ENCODE measurements at places on chromosomes 2 and 18.

DNA sequence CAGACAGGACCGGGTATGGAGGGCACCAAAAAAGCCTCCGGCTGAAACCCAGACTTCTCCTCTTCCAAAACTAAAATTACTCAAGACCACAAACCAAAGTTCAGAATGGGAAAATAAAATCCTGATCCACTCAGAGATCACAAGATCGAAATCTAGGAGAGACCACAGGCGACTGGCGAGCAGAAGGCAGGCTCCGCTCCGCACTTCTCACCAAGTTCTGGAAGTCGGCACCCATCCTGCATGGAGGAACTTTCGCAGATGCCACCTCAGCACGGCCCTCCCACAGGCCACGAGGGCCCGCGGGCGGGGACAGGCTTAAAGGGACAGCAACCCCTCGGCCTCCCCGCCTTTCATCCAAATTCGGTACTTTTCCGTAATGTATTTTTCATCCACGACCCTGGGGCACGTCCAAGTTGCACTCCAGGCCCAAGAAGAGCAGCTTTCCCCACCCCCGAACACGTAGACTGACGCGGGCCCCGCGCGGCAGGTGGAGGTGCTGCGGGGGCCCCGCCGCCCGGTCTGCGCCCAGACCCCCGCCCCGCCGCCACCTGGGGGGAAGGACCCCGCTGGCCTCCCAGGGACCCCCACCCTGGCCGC is 43.7 kb downstream of the HDLBP start:
- peak; percentile 75 for DNase-seq

DNA sequence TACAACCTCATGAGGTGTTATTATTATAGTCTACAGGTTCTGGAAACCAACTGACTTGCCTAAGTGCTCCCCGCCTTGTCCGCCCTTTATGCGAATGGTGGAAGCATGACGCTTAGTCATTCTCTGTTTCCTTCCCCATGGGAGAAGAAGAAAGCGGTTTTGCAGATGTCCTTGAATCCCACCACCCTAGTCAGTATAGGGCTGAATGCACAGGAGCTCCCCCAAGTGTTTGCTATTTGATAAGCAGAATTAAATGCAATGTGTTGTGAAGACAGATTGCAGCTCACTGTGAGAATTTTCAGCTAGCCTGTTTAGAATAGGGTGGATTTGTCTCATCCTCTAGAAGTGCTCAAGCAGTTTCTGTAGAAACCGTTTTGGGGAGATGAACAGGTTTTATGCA is 652.0 kb downstream of the DCC start:
- peak; percentile 1 for DNase-seq

DNA sequence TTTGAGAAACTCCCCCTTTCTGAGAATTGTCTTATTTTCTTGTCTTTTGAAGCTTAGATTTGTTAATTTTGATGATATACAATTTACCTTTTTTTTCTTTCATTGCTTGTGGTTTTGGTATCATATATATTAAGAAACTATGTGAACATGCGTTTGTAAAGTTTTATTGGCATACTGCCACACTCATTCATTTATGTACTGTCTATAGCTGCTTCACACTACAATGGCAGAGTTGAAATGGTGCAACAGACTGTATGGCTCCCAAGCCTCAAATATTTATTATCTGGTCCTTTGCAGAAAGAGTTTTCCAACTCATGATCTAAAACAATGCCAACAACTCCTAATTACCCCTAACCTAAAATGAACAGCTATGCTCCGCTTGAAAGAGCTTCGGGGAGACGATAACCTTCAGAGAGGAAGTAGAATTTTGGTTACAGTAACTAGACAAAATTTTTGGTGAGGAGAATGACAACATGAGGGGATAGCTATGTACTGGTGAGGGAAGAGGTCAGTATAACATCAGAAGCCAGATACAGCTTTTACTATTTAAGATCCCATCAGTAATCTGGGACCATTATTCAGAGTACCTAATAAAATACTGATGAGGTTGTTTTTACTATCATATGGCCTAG is 16.1 kb downstream of the PPP3R1 start:
- peak; percentile 41 for DNase-seq

GRCh38 chr2:74367789-74368188 is 12.3 kb downstream of the DCTN1 start:
- no peak for DNase-seq

- no peak for DNase-seq
These were observed 249.0 kb downstream of the TWIST2 start for GRCh38 chr2:239096676-239097427.

- DNase-seq: peak; percentile 44
These were observed 1.1 kb downstream of the TMEM169 start for GRCh38 chr2:216082805-216083204.

GRCh38 chr2:231306791-231307393 is 88.6 kb upstream of the B3GNT7 start:
- DNase-seq: no peak

- DNase-seq: no peak
These were observed 22.3 kb upstream of the CAVIN2 start for GRCh38 chr2:191869178-191869577.

GRCh38 chr2:60175290-60175689 is 378.2 kb downstream of the BCL11A start:
- no peak for DNase-seq

DNA sequence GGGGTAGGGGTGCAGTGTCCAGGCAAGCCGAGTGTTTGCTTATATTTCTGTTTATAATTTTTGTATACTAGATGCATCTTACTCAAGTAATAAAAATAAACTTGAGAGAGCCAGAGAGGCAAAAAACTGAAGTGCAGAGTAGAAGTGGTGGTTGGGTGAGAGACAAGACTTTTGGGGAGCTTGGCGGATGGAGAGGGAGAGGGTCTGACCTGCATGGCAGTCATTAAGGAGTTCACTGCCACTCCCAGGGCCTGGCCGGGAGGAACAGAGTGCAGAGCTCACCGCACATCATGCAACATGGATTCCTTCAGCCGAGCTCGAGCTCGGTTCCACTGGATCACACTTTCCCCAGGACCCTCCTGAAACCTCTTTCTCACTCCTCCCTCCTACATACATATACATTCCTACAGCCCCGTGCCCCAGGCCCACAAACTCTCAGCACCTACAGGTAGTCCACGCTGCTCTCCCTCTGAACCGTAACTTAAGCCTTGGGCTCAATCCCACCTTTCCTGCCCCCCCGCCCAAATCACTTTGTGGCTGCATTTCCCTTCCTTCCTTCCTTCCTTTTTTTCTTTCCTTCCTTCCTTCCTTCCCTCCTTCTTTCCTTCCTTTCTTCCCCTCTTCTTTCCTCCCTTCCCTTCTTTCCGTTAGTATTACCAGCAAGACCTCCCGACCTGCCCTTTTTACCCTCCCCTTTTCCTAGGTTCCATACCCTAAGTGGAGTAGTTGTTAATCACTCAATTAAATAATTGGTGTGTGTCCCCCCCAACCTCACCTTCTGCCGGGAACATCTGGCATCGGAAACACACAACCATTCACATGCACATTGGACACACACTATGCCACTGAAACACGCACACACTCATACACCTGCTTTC is 37.1 kb upstream of the ATP6V1B1 start:
- DNase-seq: no peak

GRCh38 chr2:240567137-240567871 is 980 bp upstream of the RNPEPL1 start:
- peak; percentile 20 for DNase-seq

DNA sequence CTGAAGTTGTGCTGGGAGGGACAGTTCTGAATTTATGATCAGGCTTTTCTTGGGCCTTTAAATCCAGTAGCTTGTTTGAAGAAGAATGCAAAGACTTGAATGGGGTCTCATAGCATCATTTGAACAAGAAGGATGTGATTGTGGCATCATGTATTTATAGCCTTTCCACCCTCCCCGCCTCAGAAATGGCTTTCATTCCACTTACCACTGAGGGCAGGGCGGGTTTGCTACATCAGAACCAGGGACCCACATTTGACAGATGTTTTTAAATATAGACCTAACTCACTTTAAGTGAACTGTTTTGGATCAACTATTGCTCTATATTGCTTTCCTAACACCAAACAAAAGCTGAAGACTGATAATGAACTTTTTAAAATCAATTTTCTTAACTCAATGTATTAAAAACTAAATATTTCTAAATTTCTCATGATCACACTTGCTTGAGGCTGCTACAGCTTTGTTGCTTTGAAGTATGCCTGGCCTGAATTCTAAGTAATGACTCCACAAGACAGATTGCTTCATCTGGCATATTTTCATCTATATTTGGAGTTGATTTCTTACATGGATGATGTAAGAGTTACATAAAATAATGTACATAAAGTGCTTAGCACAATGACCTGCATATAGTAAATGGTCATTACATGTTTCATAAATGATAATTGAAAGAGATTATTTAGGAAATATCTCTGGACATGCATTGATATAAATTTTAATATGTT is 1552.9 kb upstream of the SLC39A10 start:
- DNase-seq: no peak

DNA sequence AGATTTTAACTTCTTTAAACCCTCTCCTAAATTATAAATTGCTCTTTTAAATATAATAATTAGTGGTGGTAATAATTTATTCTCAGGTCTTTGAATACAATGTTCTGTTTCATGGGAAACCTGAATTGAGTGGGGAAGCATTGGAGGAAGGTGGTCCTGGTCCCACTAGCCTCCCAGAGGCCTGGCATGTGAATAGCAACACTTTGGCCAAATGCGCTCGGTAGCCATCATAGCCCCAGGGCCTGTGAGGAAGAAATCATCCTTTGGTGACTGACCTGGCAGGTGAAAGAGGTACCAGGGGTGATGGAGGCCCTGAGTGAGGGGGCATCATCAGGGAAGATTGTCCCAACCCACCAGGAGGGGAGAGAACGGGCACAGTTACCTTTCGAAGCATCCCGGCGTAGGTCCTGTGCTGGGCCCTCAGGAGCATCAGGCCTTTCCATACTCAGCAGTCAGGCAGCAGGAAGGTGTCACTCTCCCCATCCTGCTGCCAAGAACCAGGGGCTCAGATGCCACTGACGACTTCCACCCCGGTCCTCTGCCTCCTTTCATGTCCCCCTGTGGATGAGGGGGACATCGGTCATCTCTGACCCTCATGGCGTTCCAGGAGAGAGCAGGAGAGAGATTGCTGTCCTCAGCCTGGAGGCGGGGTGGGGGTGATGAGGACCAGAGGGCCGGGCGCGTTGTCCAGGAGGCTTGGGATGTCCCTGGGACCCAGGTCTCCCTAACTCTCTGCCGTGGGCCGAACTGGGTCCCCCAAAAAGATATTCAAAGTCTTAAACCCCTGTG is 78.6 kb upstream of the HPCAL1 start:
- DNase-seq: no peak

DNA sequence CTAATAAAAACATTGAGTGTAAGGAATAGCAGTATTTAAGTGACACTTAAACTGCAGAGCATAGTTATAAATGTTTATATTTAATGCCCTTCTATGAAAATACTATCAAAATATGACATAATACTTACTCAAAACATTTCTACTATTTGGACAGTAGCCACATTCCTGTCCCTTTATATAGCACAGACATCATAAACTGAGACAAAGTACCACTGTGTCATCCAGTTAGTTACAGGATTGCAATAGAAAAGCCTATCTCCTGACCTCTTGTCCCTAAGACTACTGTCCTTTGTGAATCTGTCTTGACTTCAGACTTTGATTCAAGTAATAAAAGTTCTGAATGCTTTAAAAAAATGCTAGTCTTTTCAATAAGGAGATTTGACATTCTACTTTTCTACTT is 1528.5 kb upstream of the NXPH2 start:
- DNase-seq: no peak

- no peak for DNase-seq
These were observed 182.6 kb downstream of the ZNF804A start for GRCh38 chr2:184780944-184781343.

- no peak for DNase-seq
These were observed 137.5 kb downstream of the FMNL2 start for GRCh38 chr2:152472481-152472887.

DNA sequence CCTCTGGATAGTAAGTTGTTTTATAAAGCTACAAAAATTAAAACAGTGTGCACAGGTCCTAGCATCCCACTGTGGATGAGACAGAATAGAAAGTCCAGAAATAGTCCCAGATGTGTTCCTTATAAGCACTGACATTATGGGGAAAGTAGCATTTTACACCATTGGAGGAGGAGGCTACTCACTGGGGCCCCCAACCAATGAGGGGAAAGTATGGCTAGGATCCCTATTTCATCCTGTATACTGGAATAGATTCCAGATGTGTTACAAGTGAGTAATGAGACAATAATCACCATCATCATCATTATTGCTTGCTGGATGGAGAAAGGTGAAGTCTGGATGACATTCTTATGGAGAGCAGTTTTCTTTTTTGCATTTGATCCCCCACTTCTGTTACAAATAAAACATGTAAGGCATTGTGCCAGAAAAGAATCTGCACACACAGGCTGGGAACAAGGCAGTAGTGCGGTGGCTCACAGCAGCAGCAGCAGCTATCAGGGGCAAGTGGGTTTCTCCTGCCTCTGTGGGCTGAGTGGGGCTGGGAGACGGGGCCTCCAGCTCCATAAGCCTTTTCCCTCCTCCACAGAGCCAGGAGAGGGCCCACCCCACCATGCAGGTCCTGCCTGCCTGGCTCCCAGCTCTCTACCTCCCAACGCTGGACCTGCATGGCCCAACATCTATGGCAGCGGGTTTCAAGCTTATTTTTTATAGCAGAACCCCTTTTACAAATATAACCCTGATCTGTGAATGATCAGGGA is 5.0 kb downstream of the ARID5A start:
- DNase-seq: no peak

- no peak for DNase-seq
These were observed 359 bp downstream of the TGFBRAP1 start for GRCh38 chr2:105329197-105329554.

GRCh38 chr2:6103949-6104348 is 411.8 kb downstream of the SOX11 start:
- DNase-seq: no peak

DNA sequence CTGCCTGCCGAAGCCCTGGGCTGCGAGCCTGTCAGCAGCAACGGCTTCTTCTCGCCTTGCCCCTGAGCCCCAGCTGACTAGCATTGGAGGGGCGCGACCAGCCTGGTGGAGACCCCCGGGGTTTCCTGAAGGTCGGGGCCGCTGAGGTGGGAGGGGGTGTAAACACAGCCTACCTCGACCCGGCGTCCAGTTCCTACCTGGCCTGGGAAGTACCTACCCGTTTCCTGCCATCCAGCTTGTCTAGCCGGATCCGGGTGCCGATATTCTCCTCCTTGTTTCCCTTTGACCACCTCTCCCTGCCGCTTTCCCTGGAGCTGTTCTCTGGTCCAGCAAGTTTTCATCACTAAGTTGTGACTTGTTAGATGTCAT is 511 bp downstream of the MOB4 start:
- DNase-seq: no peak

DNA sequence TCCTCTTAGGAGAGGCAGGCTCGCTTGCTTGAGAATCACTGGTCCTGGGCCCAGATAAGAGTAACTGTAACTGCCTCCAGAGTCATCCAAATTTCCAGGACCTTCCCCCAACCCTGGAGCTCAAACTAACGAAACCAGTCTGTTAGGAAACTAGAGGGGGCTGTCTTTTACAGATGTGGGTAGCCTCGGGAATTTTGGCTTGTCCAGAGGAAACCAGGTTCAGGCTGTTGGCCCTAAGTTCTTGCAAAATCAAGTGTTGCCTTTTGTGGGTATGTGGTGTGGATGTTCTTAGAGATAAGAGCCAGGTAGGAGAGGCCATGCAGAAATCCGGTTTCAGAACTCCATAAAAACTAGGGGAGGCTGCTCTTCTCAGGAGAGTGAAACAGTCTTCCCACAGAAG is 125.0 kb upstream of the DLX2 start:
- DNase-seq: peak; percentile 72

- DNase-seq: no peak
These were observed 75.0 kb upstream of the GATA6 start for GRCh38 chr18:22094358-22094734.

- no peak for DNase-seq
These were observed 128.0 kb downstream of the HRH4 start for GRCh38 chr18:24588440-24588839.

GRCh38 chr2:165528691-165529090 is 59.2 kb downstream of the CSRNP3 start:
- DNase-seq: no peak

Data from KBM-7 (cell line).